ENCODE measurements at places on chromosomes 11 and 22.
A peak's percentile ranks its signal among the peaks of the same experiment; 100 is the strongest.

GRCh38 chr22:22918297-22918965, 30.8 kb downstream of the IGLL5 start:
- DNase-seq = no peak

- no peak for DNase-seq
These were observed 238.3 kb upstream of the NCAM1 start for GRCh38 chr11:112722876-112723275.

- no peak for DNase-seq
These were observed 57.4 kb downstream of the CHST1 start for GRCh38 chr11:45607995-45608394.

DNA sequence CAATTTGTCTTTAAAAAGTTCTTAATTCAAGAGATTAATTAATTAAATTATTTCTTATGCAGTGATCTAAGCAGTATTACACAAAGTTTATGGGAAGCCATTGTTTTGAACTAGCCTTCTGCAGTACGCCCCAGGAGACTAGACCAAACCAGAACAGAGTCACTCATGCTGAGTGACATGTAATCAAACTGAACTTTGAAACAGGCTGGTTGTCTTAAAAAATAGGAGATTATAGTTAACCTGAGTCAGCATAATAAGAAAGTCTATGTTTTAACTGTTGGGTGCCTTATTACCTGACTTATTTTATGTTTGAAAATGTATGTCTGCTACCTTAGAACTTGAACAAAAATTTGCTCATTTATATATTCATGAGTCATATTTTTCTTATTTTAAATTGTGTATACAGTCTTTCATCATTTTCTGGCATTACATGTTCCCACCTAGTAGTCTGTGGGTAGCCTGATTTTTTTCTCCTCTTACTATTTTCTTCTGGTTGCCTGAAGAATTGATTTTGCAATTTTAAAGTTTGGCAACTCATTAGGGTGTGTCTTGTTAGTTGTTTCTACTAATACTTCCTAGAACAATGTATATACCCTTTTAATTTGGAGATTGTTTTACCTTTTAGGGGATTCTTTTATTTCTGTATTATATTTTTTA, 161.4 kb downstream of the AASDHPPT start:
- DNase-seq = no peak

DNA sequence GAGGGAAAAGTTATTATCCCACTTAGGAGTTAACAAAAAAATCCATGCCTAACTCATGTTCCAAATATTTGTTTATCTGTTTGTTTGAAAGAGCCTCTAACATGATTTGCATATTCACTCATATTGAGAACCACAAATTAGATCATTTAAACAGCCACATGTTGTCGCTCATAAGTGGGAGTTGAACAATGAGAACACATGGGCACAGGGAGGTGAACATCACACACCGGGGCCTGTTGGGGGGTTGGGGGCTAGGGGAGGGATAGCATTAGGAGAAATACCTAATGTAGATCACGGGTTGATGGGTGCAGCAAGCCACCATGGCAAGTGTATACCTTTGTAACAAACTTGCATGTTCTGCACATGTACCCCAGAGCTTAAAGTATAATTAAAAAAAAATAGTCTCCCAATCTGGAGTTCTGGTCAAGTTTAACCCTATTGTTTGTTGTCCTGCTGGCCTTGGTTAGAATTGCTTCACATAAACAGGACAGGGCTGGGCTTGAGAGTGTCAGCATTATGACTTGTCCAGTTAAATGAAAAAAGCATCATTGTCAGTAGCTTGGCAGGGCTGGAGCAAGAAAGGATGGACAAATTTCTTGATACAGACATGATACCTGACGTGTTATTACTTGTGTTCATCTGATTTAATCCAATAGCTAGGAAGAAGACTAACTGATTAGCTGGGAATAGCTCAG, 57.8 kb upstream of the PSMA1 start:
- DNase-seq = no peak

- DNase-seq = no peak
These were observed 24.9 kb downstream of the CDKN1C start for GRCh38 chr11:2860636-2861035.

- no peak for DNase-seq
These were observed 54.1 kb downstream of the MICAL3 start for GRCh38 chr22:17970201-17970708.

GRCh38 chr11:125342281-125342930, 153.7 kb downstream of the FEZ1 start:
- DNase-seq = no peak

DNA sequence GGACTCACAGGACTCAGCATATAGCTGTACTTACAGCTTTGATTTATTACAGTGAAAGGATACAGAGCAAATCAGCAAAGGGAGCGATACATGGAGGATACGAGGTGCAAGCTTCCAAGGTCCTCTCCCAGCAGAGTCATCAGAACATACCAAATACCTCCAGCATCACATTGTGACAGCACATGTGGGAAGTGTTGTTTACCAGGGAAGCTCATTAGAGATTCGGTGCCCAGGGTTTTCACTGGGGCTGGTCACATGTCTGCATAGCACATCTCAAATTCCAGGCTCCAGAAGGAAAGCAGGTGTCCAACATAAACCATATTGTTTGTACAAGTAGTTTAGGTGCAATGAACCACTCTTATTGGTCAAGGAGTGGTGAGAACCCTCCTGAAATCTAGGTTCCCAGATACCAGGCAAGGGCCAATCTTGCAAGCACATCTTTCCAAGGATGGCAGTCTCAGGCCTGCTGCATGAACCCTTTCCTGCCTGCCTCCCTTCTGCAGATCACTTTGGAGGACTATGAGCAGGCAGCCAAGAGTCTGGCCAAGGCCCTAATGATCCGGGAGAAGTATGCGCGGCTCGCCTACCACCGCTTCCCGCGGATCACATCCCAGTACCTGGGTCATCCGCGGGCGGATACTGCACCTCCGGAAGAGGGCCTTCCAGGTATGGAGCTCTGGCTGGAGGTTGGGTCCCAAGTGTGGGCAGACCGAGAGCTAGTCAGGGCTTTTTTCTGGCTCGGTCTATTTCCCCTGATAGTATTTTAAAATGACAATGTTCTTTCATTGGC, 26.7 kb downstream of the AMPD3 start:
- DNase-seq = no peak

DNA sequence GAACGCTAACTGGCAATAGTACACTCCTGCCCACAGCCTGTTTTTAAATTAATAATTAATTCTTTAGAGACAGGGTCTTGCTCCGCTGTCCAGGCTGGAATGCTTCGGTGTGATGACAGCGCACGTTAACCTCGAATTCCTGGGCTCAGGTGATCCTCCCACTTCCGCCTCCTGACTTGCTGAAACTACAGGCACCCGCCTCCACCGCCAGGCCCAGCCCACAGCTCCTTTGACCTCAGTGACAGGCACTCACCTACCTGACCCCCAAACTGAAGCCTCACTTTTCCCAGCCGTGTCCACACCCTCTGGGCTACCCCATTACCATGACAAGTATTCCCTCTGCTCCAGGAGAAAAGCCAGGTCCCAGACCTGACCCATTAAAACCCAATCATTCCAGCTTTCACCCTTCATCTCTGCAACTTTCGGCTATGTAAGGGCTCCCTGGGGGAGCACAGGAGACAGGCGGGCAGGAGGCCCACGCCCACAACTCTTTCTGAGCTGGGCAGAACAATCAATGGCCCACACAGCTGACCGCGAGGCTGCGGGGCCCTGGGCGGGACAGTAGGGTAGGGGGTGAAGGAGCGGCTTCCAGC, 730 bp downstream of the LMNTD2 start:
- DNase-seq = no peak

- DNase-seq = no peak
These were observed 16.0 kb downstream of the TCP11L1 start for GRCh38 chr11:33055375-33055774.

DNA sequence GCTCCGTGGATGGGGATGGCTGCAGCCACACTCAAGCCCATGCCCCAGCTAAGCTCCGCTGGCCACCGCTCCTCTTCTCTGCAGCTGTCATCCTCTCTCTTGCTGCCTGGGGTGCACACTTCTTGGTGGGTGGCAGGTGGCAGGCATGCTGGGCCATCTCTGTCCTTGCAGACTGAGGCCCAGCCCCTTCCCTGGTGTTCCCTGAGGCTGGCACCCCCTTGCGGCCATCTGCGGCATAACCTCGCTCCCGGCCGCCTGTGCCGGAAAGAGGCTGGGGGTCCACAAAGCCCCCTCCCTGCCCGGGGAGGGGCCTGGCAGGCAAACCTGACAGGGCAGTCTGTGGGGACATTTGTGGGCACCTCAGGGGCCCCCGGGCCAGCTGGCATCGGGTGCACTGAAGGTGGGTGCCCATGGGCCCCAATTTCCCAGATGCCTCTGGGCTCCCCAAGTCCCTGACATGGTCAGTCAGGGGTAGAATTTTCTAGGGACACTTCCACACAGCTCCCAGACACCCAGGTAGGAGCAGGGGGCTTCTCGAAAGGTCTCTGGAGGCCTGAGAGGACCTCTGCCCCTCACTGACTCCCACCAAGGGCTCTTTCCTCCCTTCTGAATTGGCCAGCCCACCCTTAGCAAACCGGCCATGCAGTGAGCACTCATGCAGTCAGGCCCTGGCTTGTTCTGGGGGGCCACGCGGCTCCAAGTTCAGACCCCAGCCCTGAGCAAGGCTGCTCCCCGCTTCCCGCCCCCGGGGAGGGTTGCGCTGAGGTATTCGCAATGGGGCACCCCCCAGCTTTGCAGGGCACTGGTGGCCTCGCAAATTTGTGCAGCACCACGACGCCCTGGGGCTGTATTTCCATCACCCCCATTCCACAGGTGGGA, 23.5 kb upstream of the TH start:
- peak; percentile 67 for DNase-seq

- no peak for DNase-seq
These were observed 142.3 kb downstream of the ELP4 start for GRCh38 chr11:31651822-31652221.

- no peak for DNase-seq
These were observed 5.7 kb upstream of the SULT4A1 start for GRCh38 chr22:43867839-43868635.

- DNase-seq = no peak
These were observed 537.9 kb upstream of the CADM1 start for GRCh38 chr11:116042146-116042545.

DNA sequence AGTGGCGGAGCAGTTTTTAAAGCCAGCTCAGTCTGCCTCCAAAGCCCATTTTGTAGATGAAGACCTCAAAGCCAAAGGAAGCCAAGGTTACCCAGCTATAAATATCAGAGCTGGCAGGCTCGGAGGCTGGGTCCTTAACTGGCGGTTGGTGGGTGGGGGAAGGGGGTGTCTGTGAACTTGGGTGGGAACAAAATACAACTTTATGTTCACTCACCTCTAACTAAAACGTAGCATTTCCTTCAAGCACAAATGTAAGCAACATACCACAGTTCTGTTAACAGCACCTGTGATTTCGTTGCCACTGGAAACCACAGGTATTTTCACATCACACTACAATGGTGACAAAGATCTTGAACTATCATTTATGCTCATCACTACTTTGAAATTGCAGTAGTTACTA, 99.7 kb upstream of the SYT13 start:
- DNase-seq = no peak

GRCh38 chr11:78416285-78417174, 1.1 kb downstream of the GAB2 start:
- peak; percentile 83 for DNase-seq

DNA sequence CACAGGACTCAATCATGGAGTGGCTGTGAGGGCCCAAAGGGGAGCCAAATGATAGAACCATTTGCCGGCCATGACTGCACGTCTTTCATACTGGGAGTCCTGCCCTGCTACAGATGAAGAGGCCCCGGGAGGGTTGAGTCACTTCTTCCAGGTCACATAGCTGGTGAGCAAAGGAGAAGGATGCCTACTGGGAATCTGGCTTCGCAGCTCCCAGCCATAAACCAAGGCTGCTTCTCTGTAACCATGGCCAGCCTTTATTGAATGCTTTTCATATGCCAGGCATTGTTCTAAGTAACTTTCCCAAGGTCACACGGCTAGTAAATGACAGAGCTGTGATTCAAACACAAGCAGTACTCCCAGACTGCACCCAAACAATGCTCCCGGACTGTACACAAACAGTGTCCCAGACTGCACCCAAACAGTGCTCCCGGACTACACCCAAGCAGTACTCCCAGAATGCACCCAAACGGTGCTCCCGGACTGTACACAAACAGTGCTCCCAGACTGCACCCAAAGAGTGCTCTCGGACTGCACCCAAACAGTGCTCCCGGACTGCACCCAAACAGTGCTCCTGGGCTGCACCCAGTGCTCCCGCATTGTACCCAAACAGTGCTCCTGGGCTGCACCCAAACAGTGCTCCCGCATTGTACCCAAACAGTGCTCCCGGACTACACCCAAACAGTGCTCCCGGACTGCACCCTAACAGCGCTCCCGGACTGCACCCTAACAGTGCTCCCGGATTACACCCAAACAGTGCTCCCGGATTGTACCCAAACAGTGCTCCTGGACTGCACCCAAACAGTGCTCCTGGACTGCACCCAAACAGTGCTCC, 89.8 kb downstream of the FBXO7 start:
- DNase-seq = no peak

GRCh38 chr11:21631991-21632390, 560.9 kb upstream of the ANO5 start:
- no peak for DNase-seq

DNA sequence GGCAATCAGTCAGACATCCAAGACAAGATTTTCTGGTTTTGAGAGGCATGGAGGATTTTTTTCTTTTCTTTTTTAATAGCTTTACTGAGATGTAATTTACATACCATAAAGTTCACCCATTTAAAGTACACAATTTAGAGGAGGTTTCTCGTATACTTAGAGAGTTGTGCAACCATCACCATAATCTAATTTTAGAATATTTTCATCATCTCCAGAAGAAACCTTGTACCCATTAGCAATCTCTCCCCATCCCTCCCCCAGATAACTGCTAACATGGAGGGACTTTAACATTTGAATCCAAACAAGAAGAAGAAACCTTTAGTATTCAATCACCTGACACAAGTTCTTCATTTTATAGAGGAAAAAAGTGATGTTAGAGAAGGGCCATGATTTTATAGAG, 83.6 kb downstream of the CLPB start:
- no peak for DNase-seq

DNA sequence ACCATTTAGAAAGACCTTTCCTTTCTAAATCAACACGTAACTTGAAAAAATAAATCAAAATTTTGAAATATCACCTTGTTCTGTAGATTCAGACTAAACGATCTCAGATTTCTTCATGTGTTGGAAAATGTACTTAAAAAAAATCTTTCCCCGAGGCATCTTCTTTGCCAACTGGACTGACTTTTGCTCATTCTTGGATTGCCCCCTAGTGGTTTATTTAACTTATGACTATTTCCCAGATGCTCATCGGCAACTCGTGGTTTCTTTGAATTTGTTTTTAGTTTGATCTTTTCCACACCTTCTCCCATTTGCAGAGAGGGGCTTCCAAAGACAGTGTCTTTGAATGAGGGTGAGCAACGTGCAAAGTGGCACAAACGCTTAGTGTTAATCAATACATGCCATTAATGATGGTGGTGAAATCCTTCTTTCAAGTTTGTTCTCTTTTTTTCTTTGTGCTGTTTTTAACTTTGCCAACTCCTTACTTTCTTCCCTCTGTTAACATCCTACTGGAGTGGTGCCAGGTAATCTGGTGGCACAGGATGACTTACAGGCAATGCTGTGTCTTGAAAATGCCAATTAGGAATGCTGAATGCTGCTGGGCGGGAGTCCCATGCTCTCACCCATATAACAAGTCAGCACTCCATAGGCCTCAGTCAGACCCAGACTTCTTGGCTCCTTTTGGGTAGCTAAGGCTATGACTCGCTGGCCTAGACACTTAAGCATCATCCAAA, 18.3 kb downstream of the PRSS23 start:
- DNase-seq = peak; percentile 63

Data from NCI-H345 (cell line).